ENCODE measurements at places on chromosomes 4 and X. TPM values are rescaled to one million over a fixed set of nuclear protein-coding genes. Genes with fewer than 3 reads are reported as not detected.

GRCh38 chrX:150052226-150052625 is 113.9 kb upstream of the EOLA2 start:
- DNase-seq: no peak

DNA sequence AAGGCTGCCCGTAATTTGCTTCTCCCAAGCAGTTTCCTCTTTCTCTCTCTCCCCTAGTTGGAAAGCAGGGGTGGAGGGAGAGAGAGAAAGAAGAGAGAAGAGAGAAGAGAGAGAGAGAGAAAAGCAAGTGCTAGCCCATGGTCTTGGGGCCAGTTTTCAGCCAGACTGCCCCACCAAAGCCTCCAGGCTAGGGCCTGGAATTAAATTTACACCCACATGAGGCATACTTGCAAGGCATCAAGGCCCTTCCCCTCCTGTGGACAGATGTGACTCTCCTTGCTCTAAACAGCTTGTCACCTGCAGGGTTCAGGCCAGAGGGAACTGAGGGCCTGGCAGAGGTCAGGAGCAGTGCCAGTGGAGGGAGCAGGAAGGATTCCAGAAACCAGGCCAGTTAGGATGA is 1.7 kb upstream of the CXCR3 start:
- no peak for DNase-seq

DNA sequence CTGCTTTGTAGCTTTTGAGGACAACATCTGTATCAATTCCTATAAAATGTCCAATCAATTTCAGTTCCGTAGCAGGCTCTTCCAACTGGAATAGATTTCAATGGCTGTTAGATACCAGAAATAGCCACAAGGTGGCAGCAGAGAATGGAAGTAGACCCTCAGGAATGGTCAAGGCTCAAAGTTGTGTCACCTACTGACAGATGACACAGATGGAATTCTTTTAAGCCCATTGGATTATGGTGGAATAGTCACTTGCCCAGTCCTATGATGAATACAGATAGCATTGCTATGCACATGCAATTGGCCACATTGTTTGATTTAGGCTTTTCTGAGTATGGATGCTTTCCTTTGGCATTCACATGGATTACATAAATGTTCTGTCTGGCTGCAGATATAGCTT is 130.4 kb upstream of the RADX start:
- DNase-seq: no peak

GRCh38 chrX:21374994-21375707 is 933 bp downstream of the CNKSR2 start:
- DNase-seq: peak; percentile 8

- DNase-seq: no peak
Observed at GRCh38 chr4:36282503-36283030, 1.2 kb downstream of the DTHD1 start.

DNA sequence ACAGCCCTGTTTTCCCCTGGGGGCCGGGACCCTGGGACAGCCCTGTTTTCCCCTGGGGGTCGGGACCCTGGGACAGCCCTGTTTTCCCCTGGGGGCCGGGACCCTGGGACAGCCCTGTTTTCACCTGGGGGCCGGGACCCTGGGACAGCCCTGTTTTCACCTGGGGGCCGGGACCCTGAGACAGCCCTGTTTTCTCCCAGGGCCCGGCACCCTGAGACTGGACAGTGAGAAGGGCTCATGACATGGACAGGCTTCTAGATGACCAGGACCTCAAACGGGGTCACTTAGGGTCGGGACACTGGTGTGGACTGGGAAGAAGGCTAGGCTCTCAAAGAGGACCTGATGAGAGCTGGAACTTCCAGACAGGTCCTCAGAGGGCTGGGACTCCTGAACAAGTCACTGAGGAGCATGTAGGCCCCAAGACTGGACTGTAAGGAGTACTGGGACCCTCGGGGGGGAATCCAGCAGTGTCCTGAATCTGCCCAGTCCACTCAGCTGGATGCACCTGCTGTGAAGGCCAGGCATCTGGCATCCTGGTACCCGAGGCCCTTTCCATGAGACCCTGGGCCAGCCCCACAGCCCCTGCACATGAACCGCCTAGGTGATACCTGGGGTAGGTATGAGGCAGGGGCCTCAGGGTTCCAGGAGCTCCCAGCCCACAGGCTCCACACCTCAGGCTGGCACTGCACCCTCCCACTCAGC is 2.4 kb downstream of the PCGF3 start:
- no peak for DNase-seq

- no peak for DNase-seq
Observed at GRCh38 chrX:109440475-109440874, 41.4 kb downstream of the GUCY2F start.

The FRMD7 gene
- total RNA-seq: not detected

DNA sequence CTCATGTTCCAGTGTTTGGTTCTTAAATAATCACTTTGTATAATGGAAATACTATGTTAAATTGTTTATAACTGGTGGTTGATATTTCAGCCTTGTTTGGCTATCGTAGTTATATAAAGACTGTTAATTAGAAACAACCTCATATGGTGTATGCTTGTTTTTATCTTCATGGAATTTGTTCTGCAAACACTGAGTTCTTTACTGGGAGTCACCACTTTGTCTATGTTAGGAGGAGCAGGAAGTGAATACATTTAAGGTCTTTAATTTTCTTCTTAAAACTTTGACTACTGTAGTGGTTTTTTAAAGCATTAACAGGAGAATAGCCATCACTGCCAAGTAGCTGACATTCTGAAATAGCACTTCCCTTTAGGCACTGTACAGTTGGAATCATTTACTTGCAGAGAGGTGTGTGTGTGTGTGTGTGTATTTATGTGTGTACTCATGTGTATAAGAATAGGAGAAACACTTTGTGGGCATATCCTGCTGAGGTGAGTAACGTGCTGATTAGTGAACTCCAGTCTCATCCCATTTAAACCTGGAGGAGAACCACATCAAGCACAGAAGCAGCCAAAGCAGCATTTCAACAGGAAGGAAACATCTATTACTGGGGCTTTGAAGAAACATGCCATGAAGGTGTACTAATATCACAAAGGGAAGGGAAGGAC is 37.8 kb downstream of the TET2 start:
- no peak for DNase-seq

The TCEAL7 gene
- total RNA-seq: not detected

DNA sequence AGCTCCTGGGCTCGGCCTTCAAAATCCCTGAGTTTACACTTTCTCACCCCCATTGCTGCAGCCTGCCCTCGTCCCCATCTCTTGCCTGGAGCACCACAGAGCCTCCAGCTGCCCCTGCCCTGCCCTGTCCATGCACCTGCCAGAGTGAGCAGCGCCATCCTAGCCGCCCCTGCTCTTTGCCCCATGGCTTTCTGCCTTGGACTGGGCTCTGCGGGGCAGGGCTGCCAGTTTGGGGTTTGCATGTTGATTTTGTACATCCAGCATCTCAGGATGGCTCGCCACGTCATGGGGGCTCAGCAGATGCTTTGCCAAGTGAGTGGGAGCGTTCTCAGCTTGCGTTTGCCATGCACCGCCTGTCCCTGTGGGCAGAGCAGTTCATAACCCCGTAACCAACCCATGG is 67.1 kb upstream of the HGFAC start:
- DNase-seq: no peak

GRCh38 chr4:169079942-169080827 is 70.1 kb upstream of the CBR4 start:
- DNase-seq: peak; percentile 26

GRCh38 chr4:28636971-28637370 is 1776.3 kb downstream of the STIM2 start:
- no peak for DNase-seq

The AKAP14 gene
- total RNA-seq: not detected

The LRP2BP gene
- total RNA-seq: 0.36 TPM

GRCh38 chrX:150334981-150335380 is 28.1 kb upstream of the MAMLD1 start:
- no peak for DNase-seq

The DMP1 gene
- total RNA-seq: not detected

- DNase-seq: no peak
Observed at GRCh38 chr4:41177016-41177415, 37.3 kb downstream of the APBB2 start.

- no peak for DNase-seq
Observed at GRCh38 chr4:184441461-184442313, 32.7 kb downstream of the IRF2 start.

DNA sequence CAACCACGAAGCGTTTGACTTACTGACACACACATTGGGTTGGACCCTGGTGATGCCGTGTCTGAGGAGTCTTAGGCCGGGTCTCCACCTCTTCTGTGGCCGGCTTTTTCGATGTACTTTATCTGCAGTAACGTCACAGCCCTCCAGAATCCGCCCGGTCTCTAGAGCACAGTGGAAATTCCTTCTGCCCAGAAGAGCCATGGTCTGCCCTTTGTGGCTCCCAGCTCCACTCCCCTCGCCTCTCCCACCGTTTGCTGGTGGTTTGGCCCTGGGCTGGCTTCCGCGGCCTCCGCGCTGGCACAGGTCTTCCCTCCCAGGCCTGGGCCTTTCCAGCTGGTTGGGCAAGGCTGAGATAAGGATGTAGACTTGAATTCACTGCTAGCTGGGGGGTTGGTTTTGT is 4.3 kb downstream of the MAEA start:
- DNase-seq: no peak

- DNase-seq: peak; percentile 74
Observed at GRCh38 chr4:89284828-89285227, 22.8 kb downstream of the GPRIN3 start.

The TNIP3 gene
- 12.3 TPM for total RNA-seq

- no peak for DNase-seq
Observed at GRCh38 chr4:55008166-55009056, 117.0 kb downstream of the KDR start.

DNA sequence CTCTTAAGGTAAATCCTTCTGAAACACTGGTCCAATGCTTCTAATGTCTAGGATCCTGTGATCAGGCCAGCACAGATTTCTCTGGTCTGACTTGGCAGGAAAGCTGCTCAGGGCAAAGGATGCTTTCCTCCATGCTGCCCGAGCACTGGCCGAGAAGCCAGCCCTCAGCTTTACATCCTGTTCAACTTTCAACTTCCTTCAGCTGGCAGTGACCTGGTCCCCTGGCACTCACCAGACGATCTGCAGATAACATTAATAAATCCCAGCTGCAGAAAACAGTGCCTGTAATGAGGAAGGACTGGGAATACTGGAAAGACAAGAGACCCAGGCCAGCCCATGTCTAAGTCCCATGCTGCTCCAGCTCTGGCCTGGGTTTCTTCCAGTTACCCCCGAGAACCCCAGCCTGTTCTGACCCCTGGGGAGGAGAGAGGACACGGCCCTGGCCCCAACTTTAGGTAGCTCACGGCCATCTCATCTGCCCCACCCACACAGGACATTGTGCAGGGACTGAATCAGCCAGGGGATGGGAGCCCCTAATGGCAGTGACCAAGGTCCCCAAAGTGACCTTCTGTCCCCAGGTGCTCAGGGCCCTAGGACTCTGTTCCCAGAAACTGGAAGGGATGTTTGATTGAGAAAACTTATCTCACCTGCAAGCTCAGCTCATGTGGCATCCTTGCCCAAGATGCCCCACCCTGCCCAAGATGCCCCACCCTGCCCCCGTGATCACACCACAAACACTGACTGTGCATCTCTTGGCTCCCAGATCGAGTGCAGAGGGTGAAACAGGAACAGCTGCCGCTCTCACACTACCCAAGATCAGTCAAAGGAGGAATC is 28.0 kb downstream of the JAKMIP1 start:
- peak; percentile 70 for DNase-seq

GRCh38 chrX:118022753-118023152 is 93.9 kb downstream of the KLHL13 start:
- DNase-seq: no peak

The ARX gene
- not detected for total RNA-seq

DNA sequence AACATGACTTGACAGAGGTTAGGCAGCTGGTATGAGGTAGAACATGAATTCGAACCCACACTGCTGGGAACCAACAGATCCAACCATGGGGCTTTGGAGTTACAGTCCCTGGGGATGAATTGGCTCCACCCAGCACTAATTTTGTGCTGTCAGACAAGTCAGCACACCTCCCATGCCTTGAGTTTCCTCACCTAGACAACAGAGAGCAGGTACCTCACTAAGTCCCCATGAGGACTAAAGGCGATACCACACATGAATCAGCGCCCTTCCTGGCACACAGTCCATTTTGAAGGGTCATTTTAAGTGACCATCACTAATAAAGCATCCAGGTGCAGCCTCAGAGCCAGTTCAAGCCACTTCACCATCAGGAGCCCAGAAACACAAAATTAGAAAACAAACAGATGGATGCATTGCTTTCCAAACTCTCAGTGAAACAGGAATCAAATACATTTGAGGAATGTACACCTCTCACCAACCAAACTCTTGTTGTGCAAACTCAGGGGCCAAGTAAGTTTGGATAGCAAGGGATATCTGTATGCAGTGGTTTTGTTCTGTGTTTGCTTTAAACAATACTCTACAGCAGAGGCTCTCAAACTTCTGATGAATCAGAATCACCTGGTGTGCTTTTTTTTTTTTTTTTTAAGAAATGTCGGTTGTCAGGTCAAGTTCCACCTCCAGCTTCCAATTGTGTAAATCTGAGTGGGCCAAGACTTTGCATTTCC is 10.1 kb downstream of the IDS start:
- no peak for DNase-seq

- no peak for DNase-seq
Observed at GRCh38 chr4:69167300-69167699, 47.2 kb downstream of the UGT2B11 start.

DNA sequence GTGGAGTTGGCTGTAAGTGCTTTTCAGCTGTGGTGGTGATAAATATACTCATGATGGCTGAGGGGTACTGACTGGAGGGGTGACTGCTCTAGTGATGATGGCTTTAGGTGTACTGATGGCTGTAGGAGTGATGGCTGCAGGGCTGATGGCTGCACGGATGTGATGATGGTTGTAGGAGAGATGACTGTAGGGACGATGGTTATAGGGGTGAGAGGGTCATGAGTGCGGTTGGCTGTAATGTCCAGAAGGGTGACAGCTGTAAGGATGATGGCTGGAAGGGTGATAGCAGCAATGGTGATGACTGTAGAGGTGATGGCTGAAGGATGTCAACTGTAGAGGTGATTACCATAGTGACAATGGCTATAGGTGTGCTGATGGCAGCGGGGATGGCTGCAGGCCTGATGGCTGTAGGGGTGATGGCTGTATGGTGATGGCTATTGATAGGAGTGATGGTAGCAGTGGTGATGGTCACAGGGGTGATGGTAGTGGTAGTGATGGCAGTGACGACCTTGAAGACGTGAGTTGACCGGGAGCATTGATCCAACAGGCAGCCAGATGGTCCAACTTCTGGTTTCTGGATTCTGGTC is 570 bp upstream of the SASH3 start:
- no peak for DNase-seq

DNA sequence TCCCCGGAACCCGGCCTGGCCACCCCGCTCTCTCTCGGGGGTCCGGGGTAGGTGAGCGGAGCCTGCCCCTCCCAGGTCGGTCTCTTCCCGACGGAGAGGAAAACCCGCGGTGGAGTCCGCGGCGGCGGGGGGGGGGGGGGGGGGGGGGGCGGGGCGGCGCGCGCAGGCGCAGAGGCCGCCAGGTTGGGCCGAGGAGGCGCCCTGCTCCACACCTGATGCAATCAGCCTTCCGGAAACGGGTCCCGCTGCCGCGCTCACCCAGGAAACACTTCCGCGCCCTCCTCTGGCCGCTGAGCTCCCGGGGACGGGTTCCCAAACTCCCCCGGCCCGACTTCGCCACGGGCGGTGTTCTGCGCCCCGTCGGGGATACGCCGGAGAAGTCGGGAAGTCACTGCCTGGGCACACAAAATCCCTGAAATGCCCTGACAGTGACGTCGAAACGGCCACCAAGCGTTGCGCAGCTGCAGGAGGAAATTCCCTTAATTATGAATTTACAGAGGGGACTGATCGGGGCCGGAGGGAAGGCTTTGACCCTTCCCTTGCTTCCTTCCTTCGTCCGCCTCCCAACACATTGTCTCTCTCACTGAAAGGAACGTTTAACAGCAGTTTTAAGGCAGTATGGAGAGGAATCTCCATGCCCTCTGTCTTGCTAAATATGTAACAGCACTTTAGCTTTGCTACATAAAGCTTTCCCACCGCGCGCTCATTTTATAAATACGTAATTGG is 2.1 kb upstream of the APBB2 start:
- DNase-seq: peak; percentile 76

The YY2 gene
- 0.75 TPM for total RNA-seq

Measured in activated CD4-positive, alpha-beta memory T cell treated with anti-CD3 and anti-CD28 coated beads for 36 hours (primary cell).